ENCODE measurements at places on chromosomes 1 and 21.
A peak's percentile ranks its signal among the peaks of the same experiment; 100 is the strongest.

GRCh38 chr1:8096105-8097011 lies 70.2 kb upstream of the ERRFI1 start:
- DNase-seq = no peak

- no peak for DNase-seq
Observed at GRCh38 chr1:220151454-220151853, 57.5 kb downstream of the IARS2 start.

- peak; percentile 52 for DNase-seq
Observed at GRCh38 chr1:119453021-119453420, 38.1 kb downstream of the HSD3B2 start.

- no peak for DNase-seq
Observed at GRCh38 chr1:7292036-7292681, 478.9 kb upstream of the VAMP3 start.

DNA sequence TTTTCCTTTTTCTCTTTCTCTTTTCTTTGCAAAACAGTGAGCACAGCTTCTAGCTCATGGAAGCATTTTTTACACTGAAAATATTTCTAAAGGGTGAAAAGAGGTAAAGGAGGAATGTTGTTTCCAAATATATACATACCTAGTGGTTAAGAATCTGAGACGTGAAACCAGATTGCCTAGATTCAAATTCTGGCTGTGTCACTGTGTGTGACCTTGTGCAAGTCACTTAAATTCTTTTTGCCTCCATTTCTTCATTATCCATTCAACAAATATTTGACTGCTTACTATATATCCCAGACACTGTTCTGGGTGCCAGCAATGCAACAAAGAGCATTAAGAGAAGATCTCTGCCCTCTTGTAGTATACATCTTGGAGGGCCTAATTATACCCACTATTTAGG lies 53.3 kb downstream of the ZFYVE9 start:
- DNase-seq = no peak

Data from NCI-H187 treated with DMSO at 0.1 percent for 48 hours (cell line).